Subcutaneous preadipocyte (primary cell): ENCODE measurements at places on chromosomes 1 and 21. TPM values are rescaled to one million over a fixed set of nuclear protein-coding genes. Genes with fewer than 3 reads are reported as not detected.

Gene OBSCN
- total RNA-seq: 1.4 and 2.9 TPM in 2 replicates

Gene RNF223
- not detected in 2 replicates for total RNA-seq

Gene CFHR5
- total RNA-seq: not detected in 2 replicates

Gene RSPO1
- total RNA-seq: under 0.01 and 0.20 TPM in 2 replicates

Gene PLA2G5
- 1.8 and 4.5 TPM in 2 replicates for total RNA-seq

Gene COL8A2
- total RNA-seq: 2.3 and 3.7 TPM in 2 replicates

Gene PPIE
- total RNA-seq: 23.5 and 25.0 TPM in 2 replicates

Gene FCER1G
- 0.59 TPM in 1 of 2 replicates, not detected in the other for total RNA-seq

Gene S100A7
- not detected in 2 replicates for total RNA-seq

Gene GLMN
- 11.3 and 12.9 TPM in 2 replicates for total RNA-seq

Gene SUSD4
- not detected in 2 replicates for total RNA-seq

Gene PRAMEF4
- total RNA-seq: not detected in 2 replicates

Gene OR2T2
- not detected in 2 replicates for total RNA-seq

Gene ZNF593OS
- under 0.01 TPM in 1 of 2 replicates, not detected in the other for total RNA-seq

Gene ICOSLG
- total RNA-seq: 0.37 and 0.39 TPM in 2 replicates

Gene TCHHL1
- not detected in 2 replicates for total RNA-seq

Gene ECM1
- total RNA-seq: 23.9 and 26.8 TPM in 2 replicates

Gene TSTD1
- 0.39 and 0.73 TPM in 2 replicates for total RNA-seq

Gene RIPPLY3
- not detected in 2 replicates for total RNA-seq

Gene RAB7B
- 8.2 and 9.9 TPM in 2 replicates for total RNA-seq

Gene RXFP4
- not detected in 2 replicates for total RNA-seq

Gene ADORA3
- total RNA-seq: 0.37 TPM in 1 of 2 replicates, not detected in the other

Gene CLIC6
- 0.20 and 0.73 TPM in 2 replicates for total RNA-seq

Gene GCSAML
- total RNA-seq: not detected in 2 replicates

Gene FCRL5
- total RNA-seq: not detected in 2 replicates

Gene PCP4L1
- total RNA-seq: not detected in 2 replicates

Gene CHAF1B
- 2.9 and 7.4 TPM in 2 replicates for total RNA-seq

Gene DNAJB4
- total RNA-seq: 29.4 and 37.7 TPM in 2 replicates

Gene MEX3A
- 0.73 and 1.2 TPM in 2 replicates for total RNA-seq
